ENCODE measurements at places on chromosomes 7 and 10.

DNA sequence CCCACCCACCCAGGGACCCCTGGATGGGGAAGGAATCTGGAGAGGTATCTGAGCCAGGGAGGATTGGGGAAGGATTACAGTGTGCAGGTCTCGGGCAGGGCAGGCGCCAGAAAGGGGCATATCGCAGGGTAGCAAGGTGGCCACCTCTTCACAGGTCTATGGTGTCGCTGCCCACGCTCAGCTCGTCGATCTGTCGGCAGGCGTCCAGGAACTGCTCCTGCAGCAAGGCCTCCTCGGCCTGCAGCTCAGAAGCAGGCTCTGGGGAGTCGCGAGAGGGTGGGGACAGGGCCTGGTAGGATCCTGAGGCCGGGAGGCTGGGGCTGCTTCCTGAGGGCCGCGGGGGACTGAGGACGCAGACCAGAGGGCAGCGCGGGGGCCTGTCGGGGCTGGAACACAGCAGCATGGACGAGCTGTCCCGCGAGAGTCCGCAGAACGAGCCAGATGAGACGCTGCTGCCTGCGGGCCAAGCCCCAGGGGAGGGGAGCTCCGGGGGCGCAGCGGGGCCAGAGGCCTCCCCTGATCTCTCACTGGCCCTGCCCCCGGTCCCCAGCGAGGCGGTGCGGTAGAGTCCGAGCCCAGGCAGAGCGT, 7.1 kb upstream of the RBM28 start:
- DNase-seq: no peak

GRCh38 chr10:101130984-101131961, at the start of gene TLX1:
Gene TLX1, plus strand, starts transcription at chr10:101131300. Its CDS starts 242 bp downstream, at chr10:101131542.
- no peak for DNase-seq

DNA sequence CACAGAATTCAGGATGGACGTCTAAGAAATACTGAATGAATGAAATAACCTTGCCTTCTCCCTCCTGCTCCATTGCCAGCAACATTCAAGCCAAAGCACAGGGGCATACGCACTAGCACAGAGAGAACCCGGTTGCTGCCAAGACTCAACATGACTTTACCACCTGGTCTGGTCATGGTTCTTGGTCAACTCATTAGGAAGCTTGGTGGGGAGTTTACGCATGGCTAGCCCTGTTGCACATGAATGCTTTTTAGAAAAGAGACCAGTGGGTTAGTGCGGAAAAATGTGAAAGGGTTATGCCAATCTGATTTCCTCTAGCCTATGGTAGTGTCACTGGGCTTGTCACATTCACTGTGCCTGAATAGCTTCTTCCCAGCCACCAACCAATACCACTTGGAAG, 187.6 kb upstream of the NEBL start:
- DNase-seq: no peak

- no peak for DNase-seq
These were observed 33.7 kb downstream of the MINPP1 start for GRCh38 chr10:87538092-87539015.

- no peak for DNase-seq
These were observed 59.5 kb upstream of the CAV2 start for GRCh38 chr7:116439841-116440549.
